ENCODE measurements at places on chromosomes 6 and 20.

GRCh38 chr20:11377761-11378160 is 539.9 kb upstream of the BTBD3 start:
- DNase-seq, result no peak

- DNase-seq, result peak; percentile 30
Measured at GRCh38 chr6:132830334-132830751, 16.0 kb downstream of the RPS12 start.

DNA sequence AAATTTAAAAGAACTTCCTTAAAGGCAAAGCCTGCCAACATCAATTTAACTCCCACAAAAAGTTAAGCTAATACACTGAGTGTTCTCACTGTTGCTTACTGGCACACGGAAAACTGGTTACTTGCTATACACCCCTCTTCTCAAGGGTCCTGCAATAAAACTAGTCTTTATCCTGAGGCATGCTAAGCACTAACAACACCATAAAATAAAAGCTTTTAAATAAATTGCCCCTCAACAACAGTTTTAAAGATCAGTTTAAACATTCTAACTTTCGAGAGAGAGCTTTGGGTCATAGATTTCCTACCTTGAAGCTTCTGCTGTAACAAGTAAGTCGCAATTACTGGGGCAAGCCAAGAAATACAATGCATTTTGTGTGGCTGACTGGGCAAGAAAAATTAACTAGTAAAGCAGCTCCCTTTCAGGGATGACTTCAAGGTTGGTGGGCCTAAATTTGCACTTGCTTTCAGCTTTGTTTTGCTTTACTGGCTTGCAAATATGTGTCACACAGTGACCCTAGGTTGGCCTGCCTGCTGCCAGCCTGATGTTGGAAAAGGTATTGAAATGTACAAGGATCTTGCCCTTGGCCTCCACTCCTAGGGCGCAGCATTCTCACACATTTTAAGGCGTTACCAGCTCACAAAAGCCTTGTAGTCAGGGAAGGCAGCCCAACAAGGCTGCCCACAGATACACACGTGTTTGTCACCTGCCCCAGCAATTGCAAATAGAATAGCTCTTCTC is 4.0 kb upstream of the HEY2 start:
- DNase-seq, result no peak

DNA sequence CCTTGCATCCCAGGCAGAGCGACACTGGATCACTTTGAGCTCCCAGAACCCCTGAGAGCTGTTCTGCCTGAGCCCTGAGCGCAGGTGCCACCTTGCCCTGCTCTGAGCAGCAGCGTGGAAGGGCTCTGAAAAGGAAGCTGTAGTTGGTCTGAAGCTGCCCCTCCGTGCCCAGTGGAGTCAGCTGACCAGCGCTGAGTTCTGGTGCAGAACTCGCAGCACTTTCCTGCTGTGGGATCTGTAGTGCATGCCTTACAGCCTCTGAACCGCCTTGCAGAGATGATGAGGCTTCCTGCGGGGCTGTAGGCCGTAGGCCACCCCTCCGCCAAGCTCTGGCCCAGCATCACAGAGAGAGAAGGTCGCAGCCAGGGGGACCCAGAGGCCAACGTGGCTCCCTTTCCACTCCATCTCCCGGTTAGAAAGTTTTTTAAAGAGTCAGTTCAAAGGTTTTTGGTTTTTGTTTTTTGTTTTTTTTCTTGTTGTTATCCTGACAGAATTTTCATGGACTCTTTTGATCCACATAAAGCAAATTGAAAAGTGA is 158.3 kb upstream of the CST7 start:
- DNase-seq, result no peak

DNA sequence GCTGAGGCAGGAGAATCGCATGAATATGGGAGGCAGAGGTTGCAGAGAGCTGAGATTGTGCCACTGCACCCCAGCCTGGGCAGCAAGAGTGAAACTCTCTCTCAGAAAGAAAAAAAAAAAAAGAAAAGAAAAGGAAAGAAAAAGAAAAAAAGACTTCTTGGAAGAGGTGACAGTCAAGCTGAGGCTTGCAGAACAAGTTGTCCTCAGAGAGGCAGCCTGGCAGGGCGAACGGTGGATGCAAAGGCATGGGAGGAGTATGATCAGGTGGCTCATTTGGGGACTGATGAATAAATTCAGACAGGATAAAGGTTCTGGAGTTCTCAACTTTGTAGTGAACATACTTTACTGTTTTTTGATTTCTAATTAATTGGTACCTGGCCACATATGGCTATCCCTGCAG is 12.4 kb downstream of the ZNF341 start:
- DNase-seq, result no peak

- no peak for DNase-seq
Measured at GRCh38 chr20:45061244-45061643, 39.7 kb downstream of the KCNS1 start.

DNA sequence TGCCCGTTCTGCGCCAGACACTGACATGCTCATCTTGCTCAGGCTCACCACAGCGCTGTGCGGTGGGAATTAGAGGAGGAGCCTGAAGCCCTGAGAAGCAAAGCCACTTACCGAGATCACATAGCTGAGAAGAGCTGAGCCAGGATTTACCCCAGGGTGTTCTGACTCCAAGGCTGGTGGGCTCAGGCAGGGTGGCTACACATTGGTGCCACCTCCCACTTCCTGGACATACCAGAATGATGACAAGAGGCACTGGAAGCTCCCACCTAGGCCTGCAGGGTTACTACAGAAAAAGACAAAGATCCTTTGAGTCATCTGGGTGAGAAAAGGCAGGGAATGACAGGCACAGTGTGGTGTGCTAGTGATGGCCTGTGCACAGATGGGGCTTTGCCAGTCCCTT is 24.4 kb upstream of the FKBP1A start:
- DNase-seq, result no peak

DNA sequence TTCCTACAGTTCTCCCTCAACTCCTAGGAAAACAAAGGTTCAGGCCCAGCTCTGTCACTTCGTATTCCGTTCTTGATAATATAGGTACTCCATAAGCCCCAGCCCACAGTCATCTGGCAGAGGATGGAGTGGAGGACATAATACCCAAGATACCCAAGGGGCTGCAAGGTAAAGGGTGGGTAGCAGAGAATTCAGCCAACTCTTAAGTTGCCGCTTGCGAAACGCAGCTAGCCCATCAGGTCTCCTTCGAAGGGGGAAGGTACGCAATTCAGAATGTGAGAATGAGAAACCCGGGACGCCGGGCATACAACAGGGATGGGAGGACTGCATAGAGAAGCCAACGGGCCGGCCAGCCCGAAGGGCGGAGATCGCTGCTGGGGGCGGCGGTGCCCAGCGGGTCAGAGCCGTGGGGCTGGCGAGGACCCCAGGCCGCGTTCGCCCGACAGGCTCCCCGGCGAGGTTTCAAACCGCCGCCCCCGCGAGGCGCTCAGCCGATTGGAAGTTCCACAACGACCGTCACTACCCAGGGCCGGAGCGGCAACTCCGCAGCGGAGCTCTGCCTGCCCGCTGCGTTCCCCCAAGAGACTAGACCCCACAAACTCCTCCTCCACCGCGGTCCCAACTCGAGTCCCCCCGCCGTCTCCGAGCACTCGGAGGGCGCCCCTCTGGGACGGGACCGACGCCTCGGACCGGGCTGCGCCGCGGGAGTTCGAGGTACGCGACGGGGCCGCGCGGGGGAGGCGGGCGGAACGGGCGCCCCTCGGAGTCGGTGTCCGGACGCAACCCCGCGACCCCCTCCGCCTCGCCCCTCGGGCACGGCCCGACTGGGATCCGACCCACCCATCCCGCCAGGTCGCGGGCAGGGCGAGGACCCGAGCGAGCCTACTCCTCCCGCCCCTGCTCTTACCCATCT is 911 bp downstream of the CDK19 start:
- peak; percentile 57 for DNase-seq

DNA sequence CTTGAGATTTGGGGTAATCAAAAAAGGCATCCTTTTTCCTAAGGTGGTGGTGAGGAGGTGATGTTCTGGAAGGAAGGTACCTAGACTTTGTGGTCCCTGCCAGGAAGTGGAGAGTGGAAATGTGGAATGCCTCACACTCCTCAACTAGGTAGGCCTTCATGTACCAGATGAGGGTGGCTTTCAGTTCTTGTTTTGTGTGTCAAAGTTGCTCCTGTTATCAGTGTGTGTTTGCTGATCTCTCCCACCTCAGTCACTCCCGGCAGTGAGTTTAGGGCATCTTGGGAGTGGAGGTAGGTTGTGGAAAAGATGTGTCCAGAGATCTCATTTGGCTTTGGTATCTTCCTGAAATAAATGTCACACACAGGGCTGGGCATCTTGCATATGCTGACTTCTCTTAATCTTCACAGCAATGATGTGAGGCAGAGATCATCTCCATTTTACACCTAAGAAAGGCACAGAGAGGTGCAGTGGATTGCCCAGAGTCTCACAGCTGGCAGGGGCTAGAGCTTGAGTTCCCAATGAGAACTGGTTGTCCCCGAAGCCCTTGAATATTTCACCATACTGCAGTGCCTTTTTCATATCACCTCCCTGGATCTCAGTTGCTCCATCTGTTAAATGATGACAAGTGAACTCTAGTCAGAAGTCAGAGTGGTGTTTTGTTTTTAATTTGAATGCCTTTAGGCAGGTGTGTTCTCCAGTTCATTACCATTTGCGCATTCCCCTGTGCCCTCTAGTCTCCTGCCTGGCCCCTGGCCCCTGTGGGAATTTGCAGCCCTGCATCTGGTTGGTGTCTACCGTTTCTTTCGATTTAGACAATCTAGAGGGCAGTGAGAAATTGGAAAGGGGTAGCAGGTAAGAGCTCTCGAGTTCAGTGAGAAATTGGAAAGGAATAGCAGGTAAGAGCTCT is 2.9 kb downstream of the PKIG start:
- DNase-seq, result no peak

GRCh38 chr6:88626460-88626859 is 337.0 kb downstream of the RNGTT start:
- DNase-seq, result no peak

GRCh38 chr6:99905209-99906106 is 88.6 kb downstream of the MCHR2 start:
- DNase-seq, result no peak

Measured in frontal cortex (tissue), 4 donors.